ENCODE measurements at places on chromosomes 7 and 10.

DNA sequence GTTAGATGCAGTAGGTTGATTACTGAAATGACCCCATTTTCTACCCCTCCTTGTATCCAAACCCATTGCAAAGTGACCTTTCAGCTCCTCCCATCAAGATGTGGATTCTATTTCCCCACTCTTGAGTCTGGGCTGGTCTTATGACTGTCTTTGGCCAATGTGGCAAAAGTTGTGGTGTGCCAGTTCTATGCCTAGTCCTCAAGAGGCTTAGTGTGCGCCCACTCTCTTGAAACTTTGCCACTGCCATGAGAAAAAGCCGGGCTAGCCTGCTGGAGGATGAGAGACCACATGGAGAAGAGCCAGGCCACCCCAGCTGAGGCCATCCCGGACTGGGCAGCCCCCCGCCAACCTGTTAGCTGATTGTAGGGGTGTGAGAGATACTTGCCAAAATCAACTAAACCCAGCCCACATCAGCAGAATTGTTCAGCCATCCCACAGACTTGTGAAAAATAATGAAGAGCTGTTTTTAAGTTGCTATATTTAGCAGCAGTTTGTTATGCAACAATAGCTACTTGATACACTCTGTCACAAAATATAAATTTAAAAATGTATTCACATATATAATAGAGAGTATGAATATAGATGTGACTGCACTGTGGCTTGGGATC is 131.0 kb upstream of the PALS2 start:
- H3K4me1 ChIP-seq: no peaks in the 10 kb centered on the region
- no peak overlapping the region for H3K27ac ChIP-seq
- no peaks in the 10 kb centered on the region for H3K36me3 ChIP-seq
- no peak for DNase-seq

GRCh38 chr10:484925-485661 is 204.4 kb downstream of the DIP2C start:
- peaks cover 6% of the 10 kb centered on the region for H3K4me1 ChIP-seq
- no peak for DNase-seq
- H3K27ac ChIP-seq: no peak overlapping the region
- no peaks in the 10 kb centered on the region for H3K27me3 ChIP-seq

DNA sequence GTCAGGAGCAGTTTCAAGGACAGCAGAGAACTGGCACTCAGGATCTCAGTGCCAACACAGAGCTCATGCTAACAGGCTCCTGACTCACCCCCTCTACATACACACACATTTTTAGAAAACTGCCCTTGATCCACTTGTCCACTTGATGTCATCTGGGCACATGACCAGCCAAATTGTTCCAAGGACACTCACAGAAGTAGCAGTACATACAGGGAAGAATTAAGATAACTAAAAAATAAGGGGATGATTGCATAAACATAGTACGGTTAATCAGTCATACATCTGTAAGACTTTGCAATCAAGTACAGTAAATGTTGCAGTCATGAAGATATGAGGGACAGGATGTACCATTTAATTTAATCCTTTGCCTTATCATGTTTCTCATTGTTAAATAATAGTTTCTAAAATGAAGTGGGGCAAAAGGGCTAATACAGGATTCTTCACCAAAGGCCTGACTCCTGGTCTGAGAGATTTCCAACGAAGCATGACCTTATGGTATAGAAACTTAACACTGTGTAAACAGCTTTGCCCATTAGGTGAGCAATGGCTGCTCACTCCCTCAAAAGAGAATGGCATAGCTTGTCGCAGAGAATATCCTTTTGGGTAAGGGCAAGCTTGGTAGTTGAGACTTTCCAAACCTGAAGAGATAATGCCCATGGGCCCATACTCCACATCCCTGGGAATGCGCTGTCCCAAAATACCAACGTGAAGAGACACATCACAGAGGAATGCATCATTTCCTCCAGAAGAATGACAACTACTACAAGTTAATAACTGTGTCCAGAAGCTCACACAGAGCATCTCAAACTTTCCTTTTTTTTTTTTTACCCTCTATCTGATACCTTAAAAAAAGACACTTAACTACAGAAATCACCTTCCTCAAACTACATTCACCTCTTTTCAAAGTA is 94.1 kb downstream of the ARMH3 start:
- H3K27me3 ChIP-seq: no peaks in the 10 kb centered on the region
- no peak for DNase-seq
- H3K4me1 ChIP-seq: no peaks in the 10 kb centered on the region

DNA sequence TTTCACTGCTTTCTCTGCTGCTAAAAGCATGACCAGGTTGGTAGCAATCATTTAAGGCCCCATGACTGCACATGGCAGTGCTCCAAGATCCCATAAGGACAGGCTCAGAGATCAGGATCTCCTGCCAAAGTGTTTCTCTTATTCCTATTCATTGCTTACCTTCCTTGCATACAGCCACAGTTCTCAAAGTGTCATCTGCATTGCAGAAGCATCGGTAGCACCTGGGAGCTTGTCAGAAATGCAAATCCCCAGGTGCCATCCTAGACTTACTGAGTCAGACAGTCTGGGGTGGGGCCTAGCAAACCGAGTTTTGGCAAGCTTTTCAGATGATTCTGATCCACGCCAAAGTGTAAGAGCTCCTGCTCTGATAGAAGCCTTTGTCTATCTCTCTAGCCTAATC is 489.0 kb upstream of the AUTS2 start:
- no peak overlapping the region for H3K27ac ChIP-seq
- H3K36me3 ChIP-seq: no peaks in the 10 kb centered on the region
- no peaks in the 10 kb centered on the region for H3K27me3 ChIP-seq
- no peak for DNase-seq
- no peak overlapping the region for H3K4me3 ChIP-seq

DNA sequence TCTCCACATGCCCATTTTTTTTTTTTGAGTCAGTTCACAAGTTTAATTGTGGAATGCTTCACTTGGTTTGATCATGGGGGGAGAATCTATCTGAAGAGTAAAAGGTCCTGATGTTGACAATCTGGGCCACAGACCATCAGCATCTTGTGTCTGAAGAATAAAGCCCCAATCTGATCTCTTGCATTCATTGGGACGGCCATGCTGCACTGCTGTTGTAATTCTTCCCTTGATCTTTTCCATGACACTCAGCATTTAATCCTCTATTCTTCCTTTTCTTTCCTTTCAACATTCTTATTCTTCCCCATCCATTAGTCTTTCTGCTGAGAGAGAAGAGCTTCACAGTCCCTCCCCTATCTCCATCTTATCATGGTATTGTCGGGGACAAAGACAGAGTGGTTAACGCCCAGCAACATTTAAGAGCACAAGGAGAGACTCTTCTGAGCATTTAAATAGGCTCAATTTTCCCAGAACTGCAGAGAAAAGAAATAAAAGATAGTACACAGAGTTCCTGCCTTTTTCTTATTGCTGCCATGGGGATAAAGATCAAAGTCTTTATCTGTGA is 1157.3 kb downstream of the SORCS3 start:
- no peak for DNase-seq
- no peak overlapping the region for H3K4me3 ChIP-seq

DNA sequence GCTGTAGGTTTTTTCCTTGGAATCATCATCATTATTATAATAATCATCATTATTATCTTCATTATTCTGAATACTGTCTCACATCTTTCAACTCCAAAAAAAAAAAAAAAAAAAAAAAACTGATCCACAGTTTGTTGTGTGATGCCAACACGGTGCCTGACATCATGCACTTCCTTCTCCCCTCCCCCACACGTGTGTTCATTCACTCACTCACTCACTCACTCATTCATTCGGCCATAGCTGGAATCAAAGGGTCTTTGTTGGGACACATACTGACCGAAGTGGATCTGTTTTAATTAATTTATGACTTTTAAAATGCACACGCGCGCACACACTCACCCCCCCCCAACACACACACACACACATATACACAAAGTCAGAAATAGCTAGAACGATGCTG is 177.8 kb downstream of the PIP4K2A start:
- no peaks in the 10 kb centered on the region for H3K4me1 ChIP-seq
- peaks cover 4% of the 10 kb centered on the region for H3K36me3 ChIP-seq
- H3K27ac ChIP-seq: no peak overlapping the region
- H3K27me3 ChIP-seq: no peaks in the 10 kb centered on the region
- H3K4me3 ChIP-seq: no peak overlapping the region

DNA sequence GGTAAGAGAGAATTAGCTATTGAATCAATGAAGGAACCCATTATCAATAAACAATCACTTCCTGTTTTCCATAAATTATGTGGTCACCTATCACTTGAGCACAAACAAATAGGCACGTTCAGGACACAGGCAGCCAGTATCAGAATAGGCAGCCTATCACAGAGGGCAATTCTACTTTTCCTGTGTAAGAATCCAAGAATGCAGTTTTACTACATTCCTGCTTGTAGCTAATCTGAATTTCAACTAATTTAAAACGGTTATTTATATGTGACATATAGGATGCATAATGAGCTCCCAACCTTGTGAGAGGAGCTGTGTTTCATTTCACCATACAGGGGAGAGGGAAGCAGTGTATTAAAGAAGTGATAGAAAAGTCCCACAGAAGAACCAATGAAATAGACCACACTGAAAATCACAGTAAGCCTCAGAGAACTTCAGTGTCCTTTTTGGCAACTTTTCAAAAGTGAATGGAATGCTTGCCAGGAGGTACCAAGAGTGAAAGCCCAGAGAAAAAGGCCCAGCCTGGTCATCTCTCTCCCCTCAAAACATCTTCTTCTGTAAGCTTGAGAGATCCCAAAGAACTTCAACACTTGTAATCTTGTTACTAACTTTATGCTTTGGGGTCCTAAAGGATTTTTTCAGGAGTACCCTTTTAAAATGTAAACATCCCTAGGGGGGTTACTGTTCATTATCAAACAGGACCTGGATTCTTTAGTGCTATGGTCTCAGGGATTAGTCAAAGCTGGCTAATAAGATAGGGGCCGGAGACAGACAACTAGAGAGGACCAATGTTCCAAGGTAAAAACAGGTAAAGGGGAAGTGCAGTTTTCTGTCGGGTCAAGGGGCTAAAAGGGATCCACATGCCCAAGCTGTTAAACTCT is 1.3 kb downstream of the IMMP2L start:
- no peaks in the 10 kb centered on the region for H3K27me3 ChIP-seq
- peaks cover 4% of the 10 kb centered on the region for H3K36me3 ChIP-seq
- H3K4me3 ChIP-seq: peak overlapping the region; percentile 66
- no peaks in the 10 kb centered on the region for H3K4me1 ChIP-seq

GRCh38 chr10:27637601-27638000 is 108.0 kb downstream of the MKX start:
- no peak overlapping the region for H3K27ac ChIP-seq
- no peaks in the 10 kb centered on the region for H3K36me3 ChIP-seq
- no peak overlapping the region for H3K4me3 ChIP-seq

- DNase-seq: no peak
- H3K36me3 ChIP-seq: no peaks in the 10 kb centered on the region
- peaks cover 3% of the 10 kb centered on the region for H3K4me1 ChIP-seq
- H3K27me3 ChIP-seq: no peaks in the 10 kb centered on the region
- H3K27ac ChIP-seq: no peak overlapping the region
Measured at GRCh38 chr7:16065939-16066338, 355.4 kb downstream of the CRPPA start.

GRCh38 chr10:68561865-68562649 is 1.9 kb downstream of the TET1 start:
- H3K36me3 ChIP-seq: no peaks in the 10 kb centered on the region
- no peaks in the 10 kb centered on the region for H3K27me3 ChIP-seq
- peak; percentile 42 for DNase-seq

DNA sequence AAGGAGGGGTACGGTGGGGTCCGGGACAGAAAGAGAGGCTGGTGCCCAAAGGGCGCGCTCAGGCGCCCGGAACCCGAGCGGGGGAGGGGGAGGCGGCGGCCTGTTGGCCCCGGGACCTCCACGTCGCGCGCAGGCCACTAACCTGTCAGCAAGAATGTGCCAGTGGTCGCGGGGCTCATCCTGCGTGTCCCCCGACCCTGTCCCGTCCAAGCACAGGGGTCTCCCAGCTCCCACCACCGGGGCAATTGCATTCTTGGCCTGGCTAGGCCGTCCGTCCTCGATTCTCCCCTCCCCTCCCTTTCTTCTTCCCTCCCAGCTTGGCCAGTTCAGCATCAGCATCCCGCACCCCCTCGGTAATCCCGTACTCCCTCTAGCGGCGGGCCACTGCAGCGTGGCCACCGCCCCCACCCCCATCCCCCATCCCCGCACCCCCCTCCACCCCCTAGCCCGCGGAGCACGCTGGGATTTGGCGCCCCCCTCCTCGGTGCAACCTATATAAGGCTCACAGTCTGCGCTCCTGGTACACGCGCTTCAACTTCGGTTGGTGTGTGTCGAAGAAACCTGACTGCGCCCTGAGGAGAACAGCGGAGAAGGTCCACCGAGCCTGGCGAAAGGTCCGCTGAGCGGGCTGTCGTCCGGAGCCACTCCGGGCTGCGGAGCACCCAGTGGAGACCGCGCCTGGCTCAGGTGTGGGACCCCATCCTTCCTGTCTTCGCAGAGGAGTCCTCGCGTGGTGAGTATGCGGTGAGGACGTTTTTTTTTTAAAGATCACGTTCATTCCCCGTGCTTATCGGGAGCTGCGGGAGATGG is at the start of gene SGCE:
Gene SGCE (minus strand): TSS at position 286 of the 810 bp plus-strand sequence. CDS start 35 bp downstream, at position 251.
- H3K27me3 ChIP-seq: no peaks in the 10 kb centered on the region
- H3K36me3 ChIP-seq: no peaks in the 10 kb centered on the region
- peak within 1 kb of the TSS; percentile 43 for H3K27ac ChIP-seq
- peaks cover 13% of the 10 kb centered on the region for H3K4me1 ChIP-seq
- H3K4me3 ChIP-seq: peak within 1 kb of the TSS; percentile 80

DNA sequence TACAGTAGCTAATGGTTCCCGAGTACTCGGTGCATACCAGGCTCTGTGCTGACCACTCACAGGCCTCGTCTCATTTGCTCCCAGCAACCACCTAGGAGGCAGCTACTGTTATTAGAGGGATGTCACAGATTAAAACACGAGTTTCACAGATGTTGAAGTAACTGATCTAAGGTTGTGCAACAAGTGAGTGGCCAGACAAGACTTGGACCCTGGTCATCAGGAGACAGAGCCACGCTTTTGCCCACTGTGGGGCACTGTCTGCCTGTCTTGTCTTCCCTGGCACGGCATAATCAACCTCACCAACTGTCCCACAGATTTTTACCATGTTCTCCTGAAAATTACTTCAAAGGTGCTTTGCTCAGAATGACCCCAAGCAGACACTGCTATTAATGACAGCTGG is 111.6 kb upstream of the HABP2 start:
- H3K4me1 ChIP-seq: no peaks in the 10 kb centered on the region
- H3K27ac ChIP-seq: no peak overlapping the region
- no peaks in the 10 kb centered on the region for H3K27me3 ChIP-seq
- H3K36me3 ChIP-seq: no peaks in the 10 kb centered on the region
